ENCODE measurements at places on chromosomes 1 and 21. TPM values are rescaled to one million over a fixed set of nuclear protein-coding genes. Genes with fewer than 3 reads are reported as not detected.

Gene TAS1R3
- 0.56 TPM for total RNA-seq

Gene HSD3B2
- total RNA-seq = not detected

Gene KRTAP21-2
- total RNA-seq = not detected

Gene IFNLR1
- 2.2 TPM for total RNA-seq

Gene PIGR
- 0.03 TPM for total RNA-seq

Gene OR2L3
- not detected for total RNA-seq

Gene DSTYK
- 5.4 TPM for total RNA-seq
